Activated CD4-positive, alpha-beta T cell treated with anti-CD3 and anti-CD28 coated beads for 4 hours (primary cell): ENCODE measurements at places on chromosomes 5 and 9.

DNA sequence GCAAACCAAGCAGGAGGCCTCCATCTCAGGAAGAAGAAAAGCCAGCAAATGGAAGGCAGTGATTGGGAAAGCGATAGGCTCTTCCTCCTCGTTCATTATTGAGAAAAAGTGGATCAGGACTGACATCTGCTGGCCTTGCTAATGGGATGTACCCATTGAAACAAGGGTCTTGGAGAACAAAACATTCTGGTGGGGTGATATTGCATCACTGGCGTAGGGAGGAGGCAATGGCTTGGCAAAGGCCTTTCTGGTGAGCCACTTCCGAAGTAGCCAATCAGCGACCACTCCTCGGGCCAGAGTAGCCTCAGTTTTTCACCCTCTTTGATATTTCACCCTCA lies 86.7 kb upstream of the NFIB start:
- DNase-seq: no peak

- DNase-seq: no peak
Observed at GRCh38 chr5:62718324-62718723, 139.7 kb downstream of the LRRC70 start.

DNA sequence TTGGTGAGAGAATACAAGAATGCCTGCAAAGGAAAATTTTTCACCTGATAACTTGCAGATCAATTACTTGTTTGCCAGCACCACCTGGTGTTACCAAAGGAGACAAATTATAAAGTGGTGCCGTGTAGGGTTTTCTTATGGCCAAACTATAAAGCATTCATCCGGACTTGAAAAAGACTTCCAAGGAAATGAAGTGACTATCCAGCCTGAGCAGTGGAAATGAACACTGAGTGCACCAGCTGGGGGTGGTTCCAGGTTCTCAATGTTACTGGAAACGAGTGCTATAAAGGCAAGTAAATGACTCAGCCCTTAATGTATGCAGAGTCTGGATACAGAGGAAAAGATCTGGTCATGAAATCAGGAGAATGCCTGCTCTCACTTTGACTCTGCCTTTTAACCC lies 113.1 kb downstream of the DNAH5 start:
- no peak for DNase-seq

GRCh38 chr5:4532705-4533080 lies 607.4 kb upstream of the ADAMTS16 start:
- DNase-seq: no peak

DNA sequence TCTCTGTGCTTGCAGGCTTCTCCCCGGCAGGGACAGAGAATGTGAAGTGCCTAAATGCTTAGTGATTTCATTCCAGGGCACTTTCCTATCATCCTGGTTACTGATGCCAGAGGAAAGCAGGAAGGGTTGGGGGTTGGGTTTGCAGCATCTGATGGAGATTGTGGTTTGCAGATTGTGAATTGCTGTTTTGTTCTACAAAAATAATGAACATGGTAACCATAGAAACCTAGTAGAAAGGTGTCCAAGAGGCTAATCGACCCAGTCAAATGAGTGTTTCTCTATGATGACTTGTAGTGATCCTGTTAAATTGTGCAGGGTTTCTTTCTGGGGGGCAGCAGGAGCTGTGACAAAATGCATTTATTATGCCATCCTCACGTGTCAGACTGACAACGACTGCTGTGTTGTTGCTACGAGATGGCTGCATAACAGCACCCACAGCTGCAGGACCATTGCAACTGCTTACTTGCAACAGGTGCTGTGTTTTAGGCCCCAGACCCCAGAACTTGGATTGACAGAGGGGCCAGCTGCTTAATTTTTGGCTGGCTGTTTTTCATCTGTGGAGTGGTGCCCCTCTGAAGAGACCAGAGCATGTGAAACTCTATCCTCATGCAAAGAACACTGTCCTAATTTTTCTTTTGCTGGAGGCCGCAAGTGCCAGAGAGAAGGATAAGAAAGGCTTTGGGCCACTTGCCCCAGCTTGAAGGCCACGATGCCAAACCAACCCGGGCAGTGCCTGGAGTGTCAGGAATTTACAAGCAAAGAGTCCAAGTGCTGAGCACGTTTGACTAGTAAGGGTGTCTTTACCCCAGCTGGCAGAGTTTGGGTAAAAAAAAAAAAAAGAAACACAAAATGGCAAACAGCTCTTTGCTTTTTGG lies 397.8 kb downstream of the GADD45G start:
- no peak for DNase-seq

- DNase-seq: no peak
Observed at GRCh38 chr5:106822851-106823250, 847.9 kb downstream of the EFNA5 start.

DNA sequence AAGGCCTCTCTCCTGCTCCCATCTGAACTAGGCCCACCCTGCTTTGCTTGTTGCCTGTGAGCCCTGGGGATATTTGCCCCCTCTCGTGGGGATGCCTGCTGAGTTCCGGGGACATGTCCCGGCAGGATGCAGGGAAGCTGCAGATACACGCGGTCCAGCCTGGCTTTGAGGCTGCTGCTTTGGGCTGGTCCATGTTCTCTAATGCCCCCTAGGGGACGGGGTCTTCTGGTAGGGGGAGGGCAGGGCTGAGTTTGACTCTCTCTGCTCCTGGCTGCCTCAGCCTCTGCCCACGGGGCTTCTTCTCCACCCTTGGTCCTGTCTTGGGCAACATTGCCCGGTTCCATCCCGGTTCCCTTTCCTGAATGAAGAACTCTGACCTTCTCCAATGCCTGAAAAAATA lies 84.9 kb upstream of the ASS1 start:
- no peak for DNase-seq

- DNase-seq: no peak
Observed at GRCh38 chr5:87853541-87853940, 415.1 kb downstream of the TMEM161B start.

DNA sequence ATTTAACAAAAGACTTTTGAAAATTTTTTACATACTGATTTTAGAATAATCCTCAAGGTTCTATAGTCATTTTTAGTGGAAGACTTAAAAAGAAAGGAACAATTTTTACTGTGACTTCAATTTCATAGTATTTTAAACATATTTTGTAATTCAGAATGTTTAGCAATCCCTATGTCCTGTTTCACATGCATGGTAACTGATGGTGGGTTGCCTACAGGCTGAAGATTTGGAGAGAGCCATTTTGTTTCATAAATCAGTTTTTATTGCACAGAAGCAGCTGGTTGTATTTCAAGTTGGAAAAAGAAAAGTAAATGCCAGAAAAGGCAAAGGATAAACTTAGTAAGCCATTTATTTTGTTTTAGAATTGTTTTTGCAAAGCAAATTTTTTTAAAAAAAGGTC lies 24.0 kb downstream of the STARD4 start:
- DNase-seq: no peak

DNA sequence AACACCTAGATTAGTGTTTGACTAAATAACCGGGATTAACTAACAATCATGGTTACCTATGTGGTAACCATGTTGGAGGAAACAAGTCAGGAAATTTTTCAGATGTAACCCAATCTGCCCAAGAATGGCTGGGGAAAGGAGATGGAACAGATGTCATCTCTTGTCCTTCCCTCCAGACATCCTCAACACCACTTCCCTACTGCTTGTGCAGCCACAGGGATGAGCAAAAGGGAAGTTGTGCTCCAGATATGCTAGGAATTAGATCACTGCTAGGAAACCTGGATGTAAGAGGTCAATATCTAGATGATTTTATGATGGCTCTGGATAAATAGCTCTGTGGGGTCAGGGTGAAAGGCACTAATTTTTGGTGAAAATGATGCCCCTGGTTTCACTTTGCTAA lies 61.3 kb upstream of the ELL2 start:
- no peak for DNase-seq

GRCh38 chr9:99451112-99451606 lies 229.1 kb downstream of the SEC61B start:
- DNase-seq: no peak

GRCh38 chr5:149267241-149267973 lies 4.3 kb upstream of the AFAP1L1 start:
- no peak for DNase-seq

DNA sequence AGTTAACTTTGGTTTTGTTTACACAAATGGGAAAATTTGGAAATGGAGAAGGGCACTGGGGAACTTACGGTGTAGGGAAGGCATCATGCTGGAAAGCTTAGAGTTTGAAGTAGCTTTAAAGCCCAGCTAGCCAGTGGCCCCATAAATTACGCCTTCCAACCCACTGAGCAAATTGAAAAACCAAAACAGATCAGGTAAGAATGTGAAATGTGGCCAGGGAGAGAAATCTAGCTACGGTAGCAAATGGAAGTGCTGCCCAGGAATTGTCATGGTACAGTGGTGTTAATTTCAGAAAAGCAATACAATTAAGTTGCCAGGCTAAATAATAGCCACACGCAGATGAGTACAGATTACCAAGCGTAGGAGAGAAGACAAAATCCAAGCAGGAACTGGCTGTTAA lies 654.8 kb downstream of the PRELID2 start:
- no peak for DNase-seq

DNA sequence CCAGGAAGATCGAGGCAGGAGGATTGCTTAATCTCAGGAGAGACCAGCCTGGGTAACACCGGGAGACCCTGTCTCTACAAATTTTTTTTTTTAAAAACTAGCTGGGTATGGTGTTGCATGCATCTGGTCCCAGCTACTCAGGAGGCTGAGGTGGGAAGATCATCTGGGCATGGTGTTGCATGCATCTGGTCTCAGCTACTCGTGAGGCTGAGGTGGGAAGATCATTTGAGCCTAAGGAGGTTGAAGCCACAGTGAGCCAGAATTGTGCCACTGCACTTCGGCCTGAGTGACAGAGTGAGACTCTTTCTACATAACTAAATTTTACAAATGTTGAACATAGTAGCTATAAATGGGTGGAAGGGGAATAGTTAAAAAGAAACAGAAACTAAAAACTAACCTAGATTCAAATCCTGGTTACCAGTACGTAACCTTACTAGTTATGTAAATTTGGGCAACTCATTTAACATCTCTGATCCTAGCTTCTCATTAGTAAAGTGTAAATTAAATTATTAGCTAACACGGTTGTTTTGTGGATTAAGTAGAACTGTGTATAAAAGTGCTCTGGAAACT lies 41.7 kb downstream of the TMEM161B start:
- no peak for DNase-seq

GRCh38 chr5:131758520-131758900 lies 38.3 kb downstream of the FNIP1 start:
- no peak for DNase-seq

DNA sequence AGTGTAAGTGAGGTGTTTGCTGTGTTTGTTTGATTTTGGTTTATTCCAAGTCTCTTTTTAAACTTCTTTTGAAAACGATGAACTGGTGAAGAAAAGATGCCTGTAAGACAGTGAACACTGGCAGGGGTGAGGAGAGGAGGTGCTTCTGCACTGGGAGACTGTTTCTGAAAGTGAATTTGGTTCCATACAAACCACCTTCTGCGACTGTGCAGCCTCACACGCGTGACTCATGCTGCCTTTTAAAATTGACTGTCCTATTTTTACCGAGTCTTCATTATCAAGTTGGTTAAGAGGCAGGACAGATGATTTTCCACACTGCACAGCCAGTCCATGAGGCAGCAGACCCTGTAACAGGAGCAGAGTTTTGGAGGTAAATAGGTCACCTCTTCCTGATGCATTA lies 340.6 kb downstream of the MTRR start:
- no peak for DNase-seq

DNA sequence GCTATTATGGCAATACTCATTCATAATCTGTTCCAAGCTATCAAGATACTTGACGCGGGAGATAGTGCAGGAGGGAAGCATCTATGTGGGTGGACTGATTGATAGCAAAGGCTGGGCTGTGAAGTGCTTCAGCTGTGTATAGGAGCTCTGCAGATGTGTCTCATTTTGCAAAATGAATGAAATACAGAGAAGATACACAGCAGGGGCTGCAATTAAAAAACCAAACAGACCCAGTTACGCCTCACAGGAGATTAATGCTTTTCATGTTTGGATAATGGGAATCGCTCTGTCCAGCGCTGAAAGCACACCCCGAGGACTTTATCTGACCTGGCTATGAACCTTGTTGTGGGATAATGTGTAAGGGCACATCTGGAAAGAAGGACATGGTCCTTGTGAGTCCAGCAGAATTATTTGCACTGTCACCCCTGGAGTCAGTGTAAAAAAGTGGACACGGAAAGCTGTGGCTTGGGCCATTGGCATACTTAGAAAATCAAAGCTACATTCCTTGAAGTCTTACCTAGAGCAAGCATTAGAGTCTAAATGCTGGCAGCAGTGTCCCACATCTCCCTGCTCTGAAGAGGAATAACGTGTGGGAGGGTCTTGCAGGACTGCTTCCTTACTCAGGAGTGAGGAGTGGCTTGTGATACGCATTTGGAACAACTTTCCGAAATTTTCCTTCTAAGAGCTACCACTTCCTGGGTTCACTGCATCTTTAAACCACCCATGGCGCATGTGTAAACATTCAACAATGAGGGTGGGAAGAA lies 2.6 kb downstream of the SH3RF2 start:
- no peak for DNase-seq

- DNase-seq: no peak
Observed at GRCh38 chr9:16071400-16071799, 518.6 kb downstream of the CCDC171 start.

DNA sequence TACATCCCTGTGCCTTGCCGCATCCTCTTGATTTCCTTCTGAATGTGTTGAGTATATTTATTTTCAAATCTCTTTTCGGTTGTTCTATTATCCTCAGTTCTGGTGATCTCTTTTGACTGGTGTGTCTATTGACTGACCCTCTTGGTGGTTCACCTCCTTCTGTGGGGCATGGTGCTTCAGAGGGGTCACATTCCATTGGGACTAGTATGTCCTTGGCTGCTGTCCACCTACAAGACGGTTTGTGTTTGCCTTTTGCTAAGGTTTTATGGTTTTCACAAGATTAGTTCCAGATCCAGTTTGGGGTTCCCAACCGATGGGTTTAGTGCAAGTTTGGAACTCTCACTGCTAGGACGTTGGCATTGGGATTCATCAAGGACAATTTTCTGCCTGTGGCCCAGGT lies 66.6 kb downstream of the PHF2 start:
- no peak for DNase-seq

- DNase-seq: no peak
Observed at GRCh38 chr9:76703270-76703669, 61.0 kb upstream of the PCA3 start.

DNA sequence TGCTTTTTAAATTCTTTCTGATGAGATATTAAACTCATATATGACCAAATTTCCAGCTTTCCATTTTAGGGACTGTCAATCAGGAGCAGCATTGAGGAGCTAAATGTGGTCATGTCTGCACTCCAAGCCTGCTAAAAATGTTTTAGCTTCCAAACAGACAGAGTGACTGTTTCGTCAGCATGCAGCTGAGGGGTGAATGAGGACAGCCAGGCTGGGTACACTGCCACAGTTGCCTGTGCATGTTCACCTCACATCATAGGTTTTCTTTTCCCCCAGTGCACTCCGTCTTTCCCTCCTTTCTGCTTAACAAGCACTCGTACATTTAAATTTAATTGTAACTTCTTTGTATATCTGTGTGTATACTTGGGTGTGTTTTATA lies 138.1 kb downstream of the ARRDC3 start:
- DNase-seq: no peak

- DNase-seq: no peak
Observed at GRCh38 chr5:59333416-59333815, 560.1 kb downstream of the PDE4D start.

- no peak for DNase-seq
Observed at GRCh38 chr9:72012646-72013045, 47.8 kb downstream of the C9orf57 start.
